NCI-H1105 treated with DMSO at 0.1 percent for 48 hours (cell line): ENCODE measurements at places on chromosomes 1 and 21.
A peak's percentile ranks its signal among the peaks of the same experiment; 100 is the strongest.

DNA sequence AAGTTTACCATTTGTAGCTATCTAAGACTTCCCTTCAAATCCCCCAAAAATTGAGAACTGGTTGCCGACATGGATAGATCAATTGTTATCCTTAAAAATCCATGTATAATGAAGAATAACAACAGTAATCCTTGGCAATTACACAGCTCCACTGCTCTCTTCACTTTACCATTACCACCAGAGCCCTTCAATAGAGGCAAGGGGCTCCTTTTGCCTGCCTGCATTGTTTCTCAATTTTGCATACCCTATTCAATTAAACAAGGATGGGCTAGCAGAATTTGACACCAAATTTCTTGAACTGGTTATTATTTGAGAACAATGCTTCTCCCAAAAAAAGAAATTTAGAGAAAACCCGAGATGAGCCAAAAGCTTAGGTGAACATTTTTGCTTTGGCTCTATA lies 387.8 kb upstream of the PKN2 start:
- no peak for DNase-seq

GRCh38 chr1:46133181-46133658 lies 791 bp upstream of the PIK3R3 start:
- no peak for DNase-seq

DNA sequence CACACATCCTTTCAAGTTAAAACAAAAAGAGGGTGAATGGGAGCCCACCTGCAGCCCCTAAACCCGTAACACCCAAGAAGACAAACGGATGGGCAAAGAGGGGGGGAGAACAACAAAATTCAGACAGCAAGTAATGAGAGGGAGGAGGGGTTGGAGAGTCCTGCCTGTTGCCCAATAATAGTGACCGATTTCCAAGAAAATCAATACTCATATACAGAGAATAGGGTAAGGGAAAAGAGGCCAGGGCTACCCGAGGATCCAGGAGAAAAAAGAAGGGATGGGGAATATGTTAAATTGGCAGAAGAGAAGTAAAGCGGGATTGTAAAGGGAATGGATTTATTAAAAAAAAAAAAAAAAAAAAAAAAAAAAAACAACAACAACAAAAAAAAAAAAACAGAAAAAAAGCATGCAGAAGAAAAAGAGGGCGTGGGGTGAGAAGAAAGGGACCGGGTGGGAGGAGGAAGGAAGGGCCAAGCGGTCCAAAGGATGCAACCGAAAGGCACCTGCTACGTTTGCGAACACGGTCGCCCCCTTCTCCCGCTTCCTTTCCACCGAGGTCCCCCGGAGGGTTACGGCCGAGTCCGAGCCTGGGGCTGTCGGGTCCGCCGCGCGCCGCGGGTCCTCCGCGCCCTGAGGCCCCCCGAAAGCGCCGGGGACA lies 930 bp downstream of the SLC30A10 start:
- DNase-seq = no peak

- no peak for DNase-seq
These were observed 35.2 kb downstream of the RC3H1 start for GRCh38 chr1:173986951-173987350.

DNA sequence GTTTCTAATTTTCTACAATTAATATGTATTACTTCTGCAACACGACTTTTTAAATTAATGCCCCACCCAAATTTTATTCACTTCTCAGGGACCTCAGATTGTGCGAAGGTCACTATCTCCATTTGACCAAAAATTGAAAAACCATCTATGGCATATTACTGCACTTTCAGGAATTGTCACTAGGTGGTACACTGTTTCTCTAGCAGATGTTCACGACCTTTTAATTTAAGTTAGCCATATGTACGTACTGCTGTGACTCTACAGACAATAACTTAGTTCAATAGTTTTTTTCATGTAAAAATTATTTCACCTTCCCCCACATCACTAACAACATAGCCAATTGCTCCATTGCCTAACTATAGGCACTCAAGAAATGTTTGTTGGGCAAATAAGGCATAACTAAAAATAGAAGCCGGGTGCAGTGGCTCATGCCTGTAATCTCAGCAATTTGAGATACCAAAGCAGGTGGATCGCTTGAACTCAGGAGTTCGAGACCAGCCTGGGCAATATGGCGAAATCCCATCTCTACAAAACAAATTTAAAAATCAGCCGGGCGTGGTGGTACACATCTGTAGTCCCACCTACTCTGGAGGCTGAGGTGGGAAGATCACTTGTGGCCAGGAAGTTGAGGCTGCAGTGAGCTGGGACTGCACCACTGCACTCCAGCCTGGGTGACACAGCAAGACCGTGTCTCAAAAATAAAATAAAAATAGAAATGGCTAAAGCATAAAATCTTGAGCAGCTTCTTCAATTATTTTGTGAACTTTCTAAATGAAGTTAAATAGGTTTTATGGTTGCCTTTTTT lies 75.7 kb upstream of the PKN2 start:
- DNase-seq = peak; percentile 40

DNA sequence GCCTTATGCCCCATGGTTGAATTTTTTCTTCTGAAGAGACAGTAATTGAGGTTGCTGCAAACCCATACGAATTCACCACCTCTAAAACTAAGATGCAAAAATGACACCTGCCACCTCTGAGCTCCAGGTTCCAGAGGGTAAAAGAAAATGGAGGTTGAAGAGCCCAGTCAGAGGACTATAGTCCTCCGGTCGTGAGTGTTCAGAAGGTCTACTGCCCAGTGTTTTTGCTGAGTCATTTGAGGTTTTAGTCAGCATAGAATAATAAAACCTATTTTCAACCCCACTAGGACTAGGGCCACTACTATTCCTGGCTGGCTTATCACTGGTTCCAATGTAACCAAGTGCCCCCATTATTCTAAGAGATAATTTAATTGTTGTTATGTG lies 12.9 kb upstream of the SLAMF7 start:
- no peak for DNase-seq

- DNase-seq = no peak
These were observed 4.0 kb upstream of the LAPTM5 start for GRCh38 chr1:30761381-30762151.

GRCh38 chr1:51264451-51264850 lies 28.4 kb downstream of the RNF11 start:
- no peak for DNase-seq

DNA sequence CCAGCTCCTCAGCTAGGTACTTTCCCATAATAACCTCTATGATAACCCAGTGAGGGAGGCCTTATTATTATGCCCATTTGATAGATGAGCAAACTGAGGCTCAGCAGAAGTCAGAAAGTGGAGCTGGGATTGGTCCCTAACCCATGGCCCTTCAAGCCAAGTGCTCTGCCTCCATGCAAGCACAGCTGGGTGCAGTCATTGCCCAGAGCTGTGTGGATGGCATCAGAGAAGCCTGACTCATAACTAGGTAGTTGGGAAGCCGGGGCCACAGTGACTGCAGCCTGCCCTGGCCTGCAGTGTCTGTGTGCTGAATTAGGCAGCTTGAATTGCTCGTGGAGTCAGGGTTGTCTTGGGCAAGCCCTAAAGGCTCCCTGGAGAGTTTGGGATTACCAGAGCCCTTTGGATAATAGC lies 89.9 kb upstream of the SLC2A1 start:
- DNase-seq = no peak

- DNase-seq = no peak
These were observed 66.8 kb downstream of the TTC3 start for GRCh38 chr21:37139902-37140301.

DNA sequence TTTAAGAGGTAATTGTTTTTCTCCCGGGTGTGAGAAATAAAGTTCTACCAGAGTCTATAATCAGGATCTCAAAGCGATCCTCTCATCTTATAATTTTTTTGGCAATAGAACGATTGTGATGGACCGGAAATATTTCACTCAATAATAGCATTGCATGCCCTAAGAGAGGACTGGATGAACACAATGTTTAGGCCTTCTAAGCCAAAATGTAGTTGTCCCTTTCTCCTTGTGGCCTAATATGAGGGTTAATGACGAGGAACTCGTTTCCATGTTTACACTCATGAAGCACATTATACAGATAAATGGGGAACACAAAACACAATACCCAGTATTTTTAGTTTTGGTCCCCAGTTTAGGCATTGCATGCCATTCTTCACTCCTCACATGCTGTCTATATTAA lies 5.9 kb downstream of the TBX15 start:
- DNase-seq = no peak

DNA sequence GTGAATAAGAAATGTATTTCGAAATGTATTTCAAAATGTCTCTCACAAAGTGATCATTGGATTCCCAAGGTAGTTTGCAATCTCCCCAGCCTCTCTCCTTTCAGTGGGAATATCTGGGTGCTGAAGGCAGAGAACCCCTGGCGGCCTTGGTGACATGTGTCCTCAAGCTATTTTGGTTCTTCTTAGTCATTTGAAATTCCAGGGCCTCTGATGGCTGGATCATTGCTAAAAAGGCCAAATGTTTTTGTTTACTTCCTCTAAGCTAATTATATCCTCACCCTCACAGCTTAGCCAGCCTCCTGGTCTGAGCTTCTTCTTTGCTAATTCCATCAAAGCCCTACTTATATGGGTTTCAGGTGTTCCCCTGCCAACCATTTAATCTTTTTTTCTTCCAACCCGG lies 71.2 kb downstream of the LRRC40 start:
- DNase-seq = no peak

- no peak for DNase-seq
These were observed 12.5 kb downstream of the TRMT1L start for GRCh38 chr1:185144233-185144632.

GRCh38 chr1:46179138-46180081 lies 3.1 kb upstream of the P3R3URF start:
- DNase-seq = peak; percentile 88

DNA sequence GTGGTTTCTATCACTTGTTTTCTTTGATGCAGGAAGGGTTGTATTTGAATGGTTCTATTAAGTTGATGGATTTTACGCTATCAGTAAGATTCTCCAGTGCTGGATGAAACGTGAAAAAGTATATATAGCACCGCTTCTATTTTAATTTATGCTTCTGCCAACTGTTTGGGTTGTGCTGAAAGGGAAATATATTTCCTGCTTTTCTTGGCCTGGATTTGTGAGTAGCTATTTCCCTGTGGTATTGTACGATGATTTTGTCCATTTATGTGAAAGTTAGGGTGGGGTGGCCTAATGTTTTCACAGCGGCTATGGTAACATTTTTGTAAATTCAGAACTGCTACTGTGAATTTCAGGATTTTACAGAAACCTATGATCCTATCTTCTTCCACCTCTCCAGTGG lies 322 bp downstream of the C1orf162 start:
- no peak for DNase-seq

DNA sequence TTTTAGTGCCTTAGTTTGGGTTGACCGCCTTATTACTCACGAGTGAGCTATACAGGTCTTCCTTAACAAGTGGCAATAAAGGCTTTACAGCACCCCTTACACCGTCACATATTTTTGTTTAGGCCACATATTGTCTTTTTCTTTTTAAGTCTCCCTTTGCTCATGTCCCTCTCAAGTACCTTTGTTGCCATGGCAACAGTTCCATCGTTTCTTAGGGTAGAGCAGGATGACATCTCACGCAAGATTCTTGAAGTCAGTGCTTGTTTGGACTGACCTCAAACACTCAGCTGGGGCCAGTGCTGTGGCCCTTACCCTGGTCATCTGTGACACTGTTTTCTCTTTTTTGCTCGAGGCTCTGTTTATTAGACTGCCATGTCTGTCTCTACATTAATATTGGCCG lies 69.8 kb downstream of the PBX1 start:
- DNase-seq = no peak

- DNase-seq = no peak
These were observed 6.9 kb upstream of the REG4 start for GRCh38 chr1:119818181-119818580.

GRCh38 chr1:246510147-246511030 lies 3.3 kb upstream of the SMYD3 start:
- no peak for DNase-seq

DNA sequence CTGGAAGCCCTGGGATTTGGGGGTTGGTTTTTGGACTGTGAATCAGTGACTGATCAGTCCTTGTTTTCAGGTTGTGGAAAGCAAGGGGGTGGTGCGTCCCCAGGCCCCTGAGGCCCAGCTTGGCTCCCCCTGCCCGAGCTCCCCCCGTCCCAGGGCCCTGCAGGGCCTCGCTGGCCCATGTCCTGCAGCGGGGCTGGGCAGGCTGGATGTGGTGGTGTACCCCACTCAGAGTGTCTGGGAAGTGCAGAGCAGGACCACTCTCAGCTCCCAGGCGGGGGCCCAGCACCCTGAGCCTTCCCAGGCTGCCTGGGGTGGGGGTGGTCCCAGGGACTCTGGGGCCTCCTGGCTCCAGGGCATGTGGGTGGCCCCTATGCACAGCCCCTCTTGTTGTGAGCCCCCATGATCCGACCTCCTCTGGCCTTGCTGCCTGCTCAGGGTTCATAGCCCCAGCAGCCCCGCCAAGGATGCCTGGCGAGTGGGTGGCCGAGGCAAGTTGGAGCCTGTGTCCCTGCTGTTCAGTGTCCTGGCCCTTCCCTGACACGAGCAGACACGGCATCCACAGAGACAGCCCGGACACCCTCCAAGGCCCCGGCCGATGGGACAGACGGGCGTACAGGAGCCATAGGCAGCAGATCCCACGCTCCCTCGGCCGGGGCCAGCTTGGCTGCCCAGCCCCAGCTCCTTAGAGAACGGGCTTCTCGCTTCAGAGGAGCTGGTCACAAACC lies 37.9 kb downstream of the SLX9 start:
- no peak for DNase-seq

GRCh38 chr1:177969825-177970371 lies at the start of gene SEC16B:
SEC16B (minus strand) TSS chr1:177970058; CDS start chr1:177967981, 2,077 bp downstream.
- no peak for DNase-seq

DNA sequence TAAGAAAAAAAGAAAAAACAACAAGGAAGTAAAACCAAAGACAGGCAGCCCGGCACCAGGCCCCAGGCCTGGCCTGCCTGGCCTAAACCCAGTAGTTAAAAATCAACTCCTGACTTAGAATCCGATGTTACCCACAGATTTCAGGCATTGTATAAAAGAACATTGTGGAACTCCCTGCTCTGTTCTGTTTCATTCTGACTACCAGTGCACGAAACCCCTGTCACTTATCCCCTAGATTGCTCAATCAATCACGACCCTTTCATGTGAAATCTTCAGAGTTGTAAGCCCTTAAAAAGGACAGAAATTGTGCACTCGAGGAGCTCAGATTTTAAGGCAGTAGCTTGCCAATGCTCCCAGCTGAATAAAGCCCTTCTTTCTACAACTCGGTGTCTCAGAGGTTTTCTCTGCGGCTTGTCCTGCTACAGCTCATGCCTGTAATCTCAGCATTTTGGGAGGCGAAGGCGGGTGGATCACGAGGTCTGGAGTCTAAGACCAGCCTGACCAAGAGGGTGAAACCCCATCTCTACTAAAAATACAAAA lies 15.6 kb upstream of the MYOCOS start:
- no peak for DNase-seq

GRCh38 chr1:12620488-12620865 lies 2.5 kb upstream of the DHRS3 start:
- DNase-seq = no peak

GRCh38 chr1:204350857-204351573 lies 8.7 kb downstream of the PLEKHA6 start:
- peak; percentile 82 for DNase-seq

DNA sequence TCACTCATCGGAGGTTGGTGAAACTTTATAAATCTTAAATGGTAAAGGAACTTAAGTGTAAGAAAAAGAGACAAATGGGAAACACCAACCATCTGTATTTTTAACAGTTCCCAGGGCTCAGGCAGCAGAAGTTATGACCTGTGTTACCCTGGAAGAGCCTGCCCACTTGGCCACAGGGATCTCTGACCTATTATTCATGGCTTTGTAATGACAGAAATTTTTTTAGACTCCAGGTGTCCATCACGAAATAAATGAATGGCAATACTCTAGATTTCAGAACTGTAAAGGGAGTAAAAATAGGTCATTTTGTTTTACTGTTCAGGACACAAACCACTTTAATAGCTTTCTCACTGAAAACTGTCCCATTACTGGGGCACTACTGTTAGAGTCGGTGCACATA lies 389.8 kb downstream of the VAV3 start:
- no peak for DNase-seq

- no peak for DNase-seq
These were observed 643.4 kb downstream of the SMYD3 start for GRCh38 chr1:245863566-245864184.
